Amniotic stem cell (primary cell): ENCODE measurements at places on chromosomes 7 and 10.

DNA sequence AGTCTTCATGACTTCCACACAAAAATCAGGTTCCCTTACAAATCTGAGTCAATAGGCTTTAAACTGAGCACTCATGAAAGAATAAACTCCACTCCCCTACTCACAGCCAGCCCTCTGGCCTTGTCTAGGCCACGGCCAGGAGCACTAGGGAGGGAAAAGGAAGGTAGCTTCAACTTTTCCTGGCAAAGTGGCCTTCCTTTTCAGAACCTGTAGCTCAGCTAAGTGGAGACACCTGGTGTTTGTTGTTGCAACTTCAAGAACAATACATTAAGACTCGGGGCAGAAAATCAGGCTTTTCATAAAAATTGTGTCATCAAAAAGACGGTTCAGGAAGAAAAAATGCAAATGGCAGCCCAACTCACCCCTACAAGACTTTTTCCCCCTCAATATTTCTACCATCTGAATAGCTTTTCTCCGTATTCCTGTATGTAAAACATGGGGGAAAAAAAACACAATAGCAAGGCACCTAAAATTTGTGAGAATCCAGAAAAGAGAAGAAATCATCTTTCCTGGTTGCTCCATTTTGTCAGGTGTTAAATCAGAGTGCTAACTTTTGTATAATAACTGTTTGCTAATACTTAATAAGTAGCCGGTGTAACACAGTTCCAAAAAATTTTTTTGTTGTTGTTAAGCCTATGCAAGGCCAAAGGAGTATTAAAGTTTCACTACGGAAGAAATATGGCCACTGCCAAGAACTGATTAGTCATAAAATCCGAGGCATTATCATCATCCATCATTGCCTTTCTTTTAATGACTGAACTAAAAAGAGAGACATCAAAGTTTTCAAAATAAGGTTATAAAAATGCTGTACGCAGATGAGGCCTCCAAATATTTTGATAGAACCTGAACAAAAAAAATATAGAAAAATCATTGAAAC, 66.2 kb upstream of the ARID5B start:
- no peak for DNase-seq

DNA sequence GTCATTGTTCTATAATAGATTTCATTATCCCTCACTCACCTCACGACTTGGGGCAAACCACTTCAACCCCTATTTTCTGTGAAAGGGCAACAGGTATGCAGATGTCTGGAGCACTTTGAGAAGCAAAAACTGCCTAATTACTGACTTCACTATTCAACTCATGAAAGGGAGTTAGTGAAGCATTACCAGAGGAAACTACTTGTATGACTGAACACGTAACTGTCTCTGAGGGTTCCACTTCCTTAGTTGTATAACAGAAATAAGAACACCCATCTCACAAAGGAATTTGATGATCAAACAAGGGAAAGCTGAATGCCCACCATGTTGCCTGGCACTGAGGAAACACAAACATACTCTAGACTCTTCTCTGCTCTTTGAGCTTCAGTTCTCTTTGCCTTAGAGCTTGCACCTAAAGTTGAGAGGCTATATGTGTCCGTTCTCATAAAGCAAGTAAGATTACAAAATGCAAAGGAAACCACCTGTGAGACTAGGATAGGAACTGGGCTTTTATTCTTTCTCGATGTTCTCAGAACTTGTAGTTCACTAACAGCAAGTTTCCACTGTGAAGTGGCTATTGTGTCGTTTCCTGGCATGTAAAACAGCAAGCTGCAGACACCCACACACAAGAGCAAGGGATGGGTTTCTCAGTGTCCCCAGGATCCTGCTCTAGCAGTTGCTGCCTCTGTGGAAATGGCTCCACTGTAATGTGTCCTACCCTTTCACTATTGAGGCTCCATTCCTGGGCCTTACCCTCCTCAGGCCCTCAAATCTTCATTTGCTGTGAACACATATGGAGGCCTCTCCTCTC, 2.6 kb downstream of the TMEM243 start:
- no peak for DNase-seq

- DNase-seq, result no peak
Measured at GRCh38 chr10:84375011-84375410, 46.6 kb downstream of the CCSER2 start.

DNA sequence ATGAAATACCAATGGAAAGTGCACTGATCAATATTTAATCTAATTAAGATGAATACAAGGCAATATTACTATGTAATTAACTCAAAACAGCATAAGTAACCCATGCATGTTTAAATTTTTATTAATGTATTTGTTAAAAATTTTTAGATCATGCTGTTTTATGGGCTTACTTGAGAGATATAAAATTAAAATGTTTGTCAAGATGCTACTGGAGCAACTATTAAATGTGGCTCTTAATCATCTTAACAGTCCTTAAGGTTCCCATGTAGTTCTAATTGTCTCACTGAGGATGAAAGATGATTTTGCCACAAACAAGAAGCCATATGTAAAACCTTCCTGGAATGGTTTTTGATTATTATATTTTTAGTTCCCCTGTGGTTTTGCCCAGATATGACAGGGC, 897.1 kb downstream of the KCNMA1 start:
- no peak for DNase-seq

DNA sequence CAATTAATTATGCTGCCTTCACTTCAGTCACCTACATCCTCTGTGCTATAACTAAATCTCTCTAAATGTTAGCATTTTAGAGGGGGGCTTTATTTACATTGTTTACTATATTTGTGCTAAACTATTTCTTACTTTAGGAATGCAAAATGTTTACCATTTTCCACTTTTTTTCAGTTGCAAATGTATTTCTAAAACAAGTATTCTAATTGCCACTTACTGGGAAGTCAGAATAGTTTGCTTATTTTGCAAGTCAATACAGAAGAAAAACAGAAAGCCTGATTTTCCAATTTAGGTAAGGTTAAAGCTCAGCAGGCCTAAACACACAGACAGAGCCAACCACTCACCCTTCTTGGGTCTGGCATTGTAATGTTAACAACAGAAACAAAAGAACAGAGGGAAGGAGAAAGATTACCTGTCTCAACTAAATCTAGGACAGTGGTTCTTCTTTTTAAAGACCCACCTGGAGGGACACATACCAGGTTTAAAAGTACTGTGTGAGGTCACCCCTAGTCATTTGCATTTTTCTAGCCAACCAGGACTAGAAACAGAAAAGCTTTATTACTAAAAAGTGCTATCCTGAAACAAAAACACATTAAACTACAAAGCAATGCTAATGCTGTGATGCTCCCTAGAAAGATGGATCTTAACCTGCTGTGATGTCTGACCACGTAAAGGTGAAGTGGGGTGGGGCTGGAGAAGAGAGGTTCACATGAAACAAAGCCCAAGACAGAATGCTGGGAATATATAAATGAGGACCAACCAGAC, 178.2 kb downstream of the SLC25A13 start:
- DNase-seq, result no peak

- no peak for DNase-seq
Measured at GRCh38 chr7:130985361-130985760, 251.4 kb upstream of the KLF14 start.

DNA sequence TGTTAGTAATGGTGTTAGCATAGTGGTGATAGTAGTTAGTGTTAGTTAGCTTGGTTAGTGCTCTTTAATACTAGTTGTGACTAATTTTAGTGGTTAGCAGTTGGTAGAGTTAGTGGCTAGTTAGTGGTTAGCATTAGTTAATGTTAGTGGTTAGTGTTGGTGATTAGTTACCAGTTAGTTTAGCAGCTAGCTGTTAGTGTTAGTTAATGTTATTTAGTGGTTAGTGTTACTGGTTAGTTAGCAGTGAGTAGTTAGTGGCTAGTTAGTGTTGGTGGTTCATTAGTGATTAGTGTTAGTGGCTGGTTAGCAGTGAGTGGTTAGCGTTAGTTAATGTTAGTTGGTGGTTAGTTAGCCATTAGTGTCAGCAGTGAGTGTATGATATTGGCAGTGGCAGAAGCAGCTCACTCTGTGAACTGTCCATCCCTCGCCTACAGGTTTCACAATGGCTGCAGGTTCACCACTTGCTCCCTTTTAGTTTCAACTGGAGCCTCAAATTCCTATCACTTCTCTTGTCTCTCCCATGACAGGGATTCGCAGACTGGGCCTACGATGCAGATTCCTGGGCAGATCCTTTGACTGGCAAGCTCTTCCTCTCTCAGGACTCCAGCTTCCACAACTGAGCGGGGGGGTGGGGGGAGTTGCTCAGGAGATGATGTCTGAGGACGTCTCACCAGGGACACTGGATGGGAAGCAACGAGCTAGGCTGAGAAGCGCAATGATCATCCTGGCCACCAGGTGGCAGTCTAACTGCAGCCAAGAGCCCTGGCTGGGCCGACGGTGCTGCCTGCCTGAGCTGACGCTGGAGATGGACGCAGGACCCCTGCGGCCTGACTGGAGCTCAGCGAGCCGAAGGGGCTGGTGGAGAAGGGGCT, 19.5 kb downstream of the GHRHR start:
- peak; percentile 27 for DNase-seq

DNA sequence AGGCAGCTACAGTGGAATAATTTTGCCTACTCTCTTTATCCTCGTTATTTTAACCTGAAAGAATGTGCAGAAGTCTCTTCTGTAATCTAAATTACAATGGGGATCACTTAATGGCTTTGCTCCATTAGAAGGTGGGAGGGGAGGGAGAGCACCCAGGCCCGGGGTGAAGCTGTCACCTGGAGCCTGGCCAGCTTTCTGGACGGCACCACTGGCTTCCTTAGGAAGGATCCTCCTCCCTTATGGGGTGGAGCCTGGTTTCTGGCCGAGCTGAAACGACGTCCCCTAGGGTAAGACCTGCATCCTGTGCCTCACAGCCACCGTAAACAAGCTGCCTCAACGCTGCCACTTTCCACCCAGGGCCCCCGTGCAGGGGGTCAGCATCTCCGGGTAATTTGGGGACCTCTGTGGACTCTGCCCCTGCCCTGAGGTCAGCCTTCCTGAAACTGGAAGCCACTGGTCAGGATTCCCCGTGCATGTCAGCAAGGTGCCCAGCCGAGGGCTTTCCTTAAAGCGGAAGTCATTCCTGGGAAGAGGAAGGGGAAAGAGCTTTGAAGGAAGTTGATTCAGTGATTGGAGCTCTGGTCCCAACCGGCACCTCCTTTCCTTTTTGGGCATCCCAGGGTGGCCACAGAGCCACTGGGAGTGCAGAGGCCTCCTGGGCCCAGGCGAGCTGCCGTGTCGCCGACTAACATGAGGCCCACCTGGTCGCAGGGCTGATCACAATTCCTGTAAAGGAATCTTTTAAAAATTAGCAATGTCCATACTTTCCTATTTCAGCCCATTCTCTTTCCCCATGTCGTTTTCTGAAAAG, 569.1 kb downstream of the DNAJB6 start:
- DNase-seq, result no peak

DNA sequence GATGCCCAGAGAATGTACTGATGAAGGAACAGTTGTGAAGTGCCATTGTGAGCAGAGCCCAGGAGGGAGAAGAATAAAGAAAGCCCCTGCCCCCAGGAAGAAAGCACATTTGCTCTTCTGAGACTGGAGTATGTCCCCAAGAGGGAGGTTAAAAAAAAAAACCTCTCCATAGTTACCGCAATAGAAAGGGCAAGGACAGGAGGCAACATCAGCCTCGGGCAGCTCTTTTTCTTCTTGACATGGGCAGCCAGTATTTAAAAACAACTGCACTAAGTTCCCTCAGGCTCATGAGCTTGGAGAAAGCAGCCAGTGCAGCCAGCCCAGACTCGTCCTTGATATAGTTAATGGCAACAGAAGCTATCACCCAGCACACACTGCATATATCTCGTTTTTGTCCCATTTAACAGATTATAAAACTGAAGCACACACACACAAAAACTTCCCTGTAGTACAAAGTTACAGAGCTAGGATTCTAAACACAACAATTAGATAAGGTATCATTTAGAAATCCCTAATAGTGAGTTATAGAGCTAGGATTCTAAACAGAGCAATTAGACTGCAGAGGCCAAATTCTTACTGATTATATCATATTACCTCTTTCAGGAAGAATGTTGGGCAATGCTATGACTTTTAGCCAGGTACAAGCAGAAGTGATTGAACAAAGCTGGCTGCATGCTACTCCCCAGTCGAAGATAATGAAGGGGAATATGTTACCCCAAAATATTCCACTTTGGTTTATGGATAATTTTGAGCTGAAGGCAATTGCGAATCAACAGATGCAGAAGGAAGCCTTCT, 823.5 kb downstream of the GRID1 start:
- DNase-seq, result no peak

- DNase-seq, result no peak
Measured at GRCh38 chr7:37142958-37143357, 305.7 kb downstream of the ELMO1 start.

- no peak for DNase-seq
Measured at GRCh38 chr10:80203835-80204676, 1.3 kb downstream of the ANXA11 start.

- no peak for DNase-seq
Measured at GRCh38 chr7:115505136-115505535, 525.4 kb downstream of the TFEC start.

GRCh38 chr10:20817646-20818045, 79.5 kb downstream of the NEBL start:
- no peak for DNase-seq

DNA sequence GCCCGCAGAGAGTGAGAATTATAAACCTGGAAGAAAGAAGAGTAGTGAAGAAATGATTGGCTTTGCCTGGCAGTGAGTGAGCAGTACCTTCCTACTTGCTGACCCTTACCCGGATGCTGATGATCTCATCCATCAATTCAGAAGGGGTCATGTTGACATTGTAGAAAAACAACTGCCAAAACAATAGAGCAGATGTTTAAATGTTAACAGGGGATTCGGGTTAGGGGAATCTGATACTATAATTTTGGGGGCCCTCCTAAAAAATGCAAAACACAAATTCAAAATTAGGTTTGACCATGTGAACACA, 78.1 kb downstream of the MYOF start:
- DNase-seq, result no peak

GRCh38 chr7:70920876-70921275, 211.1 kb upstream of the GALNT17 start:
- no peak for DNase-seq

DNA sequence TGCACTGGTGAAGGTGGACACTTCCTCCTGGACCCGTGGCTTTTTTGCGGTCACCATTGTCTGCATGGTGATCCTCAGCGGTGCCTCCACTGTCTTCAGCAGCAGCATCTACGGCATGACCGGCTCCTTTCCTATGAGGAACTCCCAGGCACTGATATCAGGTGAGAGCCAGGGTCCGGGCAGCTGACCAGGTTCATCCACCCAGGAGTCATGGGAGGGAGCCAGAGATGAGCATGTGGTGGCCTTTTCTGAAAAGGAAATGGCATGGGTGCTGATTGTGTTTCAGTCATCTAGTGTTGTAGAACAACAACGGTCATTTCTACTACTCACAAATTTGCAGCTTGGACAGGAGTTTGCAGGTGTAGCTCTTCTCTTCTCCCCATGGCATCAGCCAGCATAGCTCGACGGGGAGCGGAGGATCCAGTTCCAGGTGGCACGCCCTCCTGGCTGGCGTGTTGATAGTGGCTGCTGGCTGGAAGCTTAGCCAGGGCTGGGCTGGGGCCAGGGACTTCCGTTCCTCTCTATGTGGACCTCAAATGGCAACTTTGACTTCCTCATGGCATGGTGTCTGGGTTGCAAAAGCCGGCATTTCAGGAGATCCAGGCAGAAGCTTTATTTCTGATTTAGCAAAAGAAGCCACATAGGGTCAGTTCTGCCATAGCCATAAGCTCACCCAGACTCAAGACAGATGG, 32.7 kb downstream of the SLC29A3 start:
- DNase-seq, result no peak

GRCh38 chr7:55172881-55173609, 154.2 kb downstream of the EGFR start:
- DNase-seq, result no peak
